Stimulated activated CD4-positive, alpha-beta T cell treated with anti-CD3 and anti-CD28 coated beads, TNF-alpha, amount 100 ng/mL, for 1 hour (primary cell): ENCODE measurements at places on chromosomes 12 and 14.

DNA sequence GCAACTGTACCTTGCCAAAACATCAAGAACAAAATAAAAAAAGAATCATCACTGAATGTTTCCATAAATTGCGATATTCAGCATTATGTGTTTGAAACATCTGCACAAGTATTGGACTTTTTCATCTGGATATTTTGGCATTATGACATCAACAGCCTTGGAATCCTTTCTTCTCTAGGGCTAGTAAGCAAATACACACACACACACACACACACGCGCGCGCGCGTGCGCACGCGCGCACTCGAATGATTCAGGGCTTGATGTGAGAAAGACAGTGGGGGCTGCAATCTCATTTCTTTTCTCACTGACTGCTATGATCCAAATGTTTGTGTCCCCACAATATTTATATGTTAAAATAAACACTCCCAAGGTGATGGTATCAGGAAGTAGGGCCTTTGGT is 90.0 kb upstream of the SLC38A4 start:
- DNase-seq: no peak

DNA sequence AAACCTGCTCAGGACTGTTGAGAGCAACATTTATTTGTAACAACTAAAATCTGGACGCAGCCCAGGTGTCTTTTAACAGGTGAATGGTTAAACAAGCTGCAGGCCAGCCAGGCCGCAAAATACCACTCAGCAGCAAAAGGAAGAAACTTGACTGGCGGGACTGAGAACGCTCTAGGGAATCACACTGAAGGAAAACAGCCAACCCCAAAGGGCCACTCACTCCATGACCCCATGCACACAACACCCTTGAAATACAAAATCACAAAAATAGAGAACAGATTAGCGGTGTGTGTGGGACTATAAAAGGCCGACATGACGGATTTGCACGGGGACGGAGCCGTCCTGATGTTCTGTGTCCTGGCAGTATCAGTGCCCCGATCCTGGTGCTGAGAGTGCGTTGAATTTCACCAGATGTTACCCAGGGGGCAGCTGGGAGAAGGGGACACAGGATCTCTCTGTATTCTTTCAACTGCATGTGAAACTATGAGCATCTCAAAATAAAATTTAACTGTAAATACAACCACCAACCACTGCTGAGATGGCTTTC is 23.0 kb downstream of the VPS37B start:
- no peak for DNase-seq

- DNase-seq: no peak
Observed at GRCh38 chr12:132647858-132648257, 29.3 kb downstream of the P2RX2 start.

DNA sequence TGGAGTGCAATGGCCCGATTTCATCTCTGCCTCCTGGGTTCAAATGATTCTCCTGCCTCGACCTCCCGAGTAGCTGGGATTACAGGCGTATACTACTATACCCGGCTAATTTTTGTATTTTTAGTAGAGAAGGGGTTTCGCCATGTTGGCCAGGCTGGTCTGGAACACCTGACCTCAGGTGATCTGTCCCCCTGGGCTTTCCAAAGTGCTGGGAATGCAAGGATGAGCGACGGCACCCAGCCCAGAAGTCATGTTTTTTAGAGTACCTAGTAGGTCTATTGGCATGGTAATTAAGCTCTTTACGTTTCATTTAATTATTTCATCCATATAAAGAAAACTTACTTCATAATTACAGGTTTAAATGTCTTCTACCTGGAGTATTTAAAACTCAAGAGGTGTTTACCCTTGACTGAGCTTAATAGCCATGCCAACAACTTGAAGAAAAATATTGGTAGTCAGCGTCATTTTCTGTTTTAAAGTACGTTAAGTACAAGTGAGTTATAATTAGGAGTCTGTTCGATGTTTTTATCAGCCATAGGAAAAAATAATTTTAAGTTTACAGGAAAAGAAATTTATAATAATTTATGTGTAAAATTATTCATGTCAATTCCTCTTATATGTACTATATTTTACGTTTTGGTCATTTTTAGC is 4.0 kb downstream of the TMPO start:
- no peak for DNase-seq

GRCh38 chr14:54781961-54782750 is 120.5 kb downstream of the GCH1 start:
- no peak for DNase-seq

DNA sequence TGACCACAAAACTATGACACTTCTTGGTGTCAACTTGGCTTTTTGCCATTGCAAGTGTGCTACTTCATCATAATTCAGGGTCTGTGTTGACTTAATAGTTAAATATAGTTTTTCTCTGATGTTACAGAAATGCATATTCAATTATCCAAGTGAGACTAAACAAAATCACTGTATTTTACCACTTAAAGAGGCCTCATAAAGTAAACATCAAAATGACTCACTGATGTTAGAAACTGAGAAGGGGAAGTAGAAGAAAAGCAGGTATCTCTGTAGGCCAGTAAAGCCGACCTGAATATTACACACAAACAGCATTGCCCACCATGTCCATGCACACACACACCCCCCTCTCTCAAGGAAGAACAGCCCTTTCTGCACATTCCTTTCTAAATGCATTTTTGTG is 55.4 kb downstream of the RPAP3 start:
- DNase-seq: no peak

DNA sequence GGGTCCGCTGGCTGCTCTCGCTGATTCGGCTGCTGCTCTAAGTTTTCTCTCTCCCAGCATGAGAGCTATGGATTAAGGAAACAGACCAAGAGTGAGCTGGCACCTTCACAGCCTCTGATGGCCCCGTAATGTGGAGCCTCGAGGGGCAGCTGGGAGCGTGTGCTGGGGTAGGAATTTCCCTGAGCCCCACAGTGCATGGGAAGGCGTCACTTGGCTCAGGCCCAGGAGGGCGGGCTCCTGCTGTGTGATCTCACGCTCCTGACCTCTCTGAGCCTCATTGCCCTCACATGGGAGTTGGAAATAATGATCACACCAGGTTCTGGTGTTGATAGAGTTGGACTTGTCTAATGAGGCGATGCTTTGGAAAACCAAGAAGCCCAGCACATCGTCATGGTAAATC is 238.6 kb upstream of the CRY1 start:
- DNase-seq: no peak

- DNase-seq: no peak
Observed at GRCh38 chr14:72962829-72963312, 36.6 kb downstream of the DCAF4 start.
